HFF-Myc (cell line): ENCODE measurements at places on chromosomes 3 and 15.

DNA sequence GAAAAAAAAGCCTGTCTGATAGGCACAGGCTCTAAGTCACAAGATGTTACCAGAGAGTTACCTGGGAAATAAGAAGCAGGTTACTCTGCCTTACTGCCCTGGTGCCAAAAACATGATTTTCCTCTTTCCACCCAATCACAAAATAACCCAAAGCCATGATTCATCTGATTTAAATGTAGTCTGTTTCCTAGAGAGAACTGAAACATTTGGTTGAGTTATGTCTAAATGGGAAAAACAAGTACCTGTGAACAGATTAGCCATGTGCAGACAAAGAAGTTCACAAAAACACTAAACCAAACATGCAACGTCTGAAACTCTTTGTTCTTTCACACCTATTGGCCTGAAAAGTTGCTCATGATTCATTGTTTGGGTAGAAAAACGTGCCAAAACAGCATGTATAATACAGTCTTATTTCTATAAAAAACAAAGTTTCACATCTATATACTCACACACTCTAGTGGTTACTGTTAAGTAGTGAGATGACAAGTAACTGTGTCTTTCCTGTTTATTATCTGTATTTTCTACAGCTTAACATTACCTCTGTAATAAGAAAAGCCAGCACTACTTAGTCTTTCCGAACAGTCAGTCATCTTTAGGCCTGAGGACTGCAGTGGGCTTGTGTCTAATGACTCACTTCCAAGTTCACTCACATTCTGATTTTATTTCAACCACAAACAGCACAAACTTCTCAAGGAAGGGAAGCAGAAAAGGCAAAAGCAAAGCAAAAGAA lies 30.2 kb downstream of the FAM174B start:
- DNase-seq: no peak

DNA sequence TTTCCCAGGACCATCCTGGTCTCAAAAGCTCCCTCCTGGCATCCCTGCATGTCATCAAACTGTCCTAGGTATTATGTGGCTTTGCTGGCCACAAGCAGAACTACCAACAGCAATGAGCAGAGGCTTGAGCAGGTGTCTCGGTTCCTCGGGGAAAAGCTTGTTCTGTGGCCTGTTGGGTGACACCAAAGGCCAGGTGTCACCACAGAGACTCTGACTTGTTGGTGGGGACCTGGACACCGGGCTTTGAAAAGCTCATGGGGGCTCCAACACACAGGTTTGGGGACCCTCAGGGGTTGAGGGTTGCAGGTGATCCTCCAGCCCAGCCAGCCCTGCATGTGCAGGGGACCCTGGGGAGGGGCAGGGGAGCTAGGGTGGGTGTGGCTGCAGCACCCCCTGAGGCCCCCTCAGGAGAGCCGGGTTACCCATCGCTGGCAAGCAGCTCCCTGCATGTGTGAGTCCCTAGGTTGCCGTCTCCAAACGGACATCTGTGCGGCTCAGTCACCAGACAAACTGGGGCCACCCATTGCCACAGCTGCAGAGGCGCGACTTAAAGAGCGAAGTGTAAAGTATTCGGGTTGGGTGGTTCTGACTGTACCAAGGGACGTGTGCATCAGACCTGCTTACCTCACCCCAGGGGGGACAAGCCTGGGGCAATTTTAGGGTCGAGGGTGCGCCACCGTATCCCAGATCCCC lies 140.1 kb downstream of the CHSY1 start:
- no peak for DNase-seq

DNA sequence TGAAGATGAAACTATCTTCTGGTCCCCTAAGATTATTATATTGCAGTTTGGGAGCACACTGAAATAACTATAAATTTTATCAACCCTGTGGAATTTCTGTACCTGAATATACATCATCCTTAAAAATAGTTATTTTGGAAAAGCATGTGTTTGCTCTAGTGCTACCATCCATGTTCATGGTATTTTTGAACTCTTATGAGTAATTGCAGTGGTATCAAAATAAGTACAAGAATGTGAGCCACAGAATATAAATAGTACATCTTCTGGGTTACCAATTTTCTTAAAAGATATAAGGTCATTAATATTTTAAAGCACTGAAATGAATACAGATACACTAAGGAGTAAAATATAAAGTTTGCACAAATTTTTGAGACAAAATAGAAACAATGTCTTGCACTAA lies 206.5 kb downstream of the CBLB start:
- no peak for DNase-seq

- DNase-seq: no peak
These were observed 530.2 kb downstream of the SOX2 start for GRCh38 chr3:182241766-182242488.

- DNase-seq: no peak
These were observed 177.5 kb downstream of the FNDC3B start for GRCh38 chr3:172216911-172217310.

GRCh38 chr3:167892205-167892604 lies 156.7 kb downstream of the SERPINI1 start:
- no peak for DNase-seq

- DNase-seq: no peak
These were observed 1.0 kb downstream of the PDE12 start for GRCh38 chr3:57557085-57557537.

DNA sequence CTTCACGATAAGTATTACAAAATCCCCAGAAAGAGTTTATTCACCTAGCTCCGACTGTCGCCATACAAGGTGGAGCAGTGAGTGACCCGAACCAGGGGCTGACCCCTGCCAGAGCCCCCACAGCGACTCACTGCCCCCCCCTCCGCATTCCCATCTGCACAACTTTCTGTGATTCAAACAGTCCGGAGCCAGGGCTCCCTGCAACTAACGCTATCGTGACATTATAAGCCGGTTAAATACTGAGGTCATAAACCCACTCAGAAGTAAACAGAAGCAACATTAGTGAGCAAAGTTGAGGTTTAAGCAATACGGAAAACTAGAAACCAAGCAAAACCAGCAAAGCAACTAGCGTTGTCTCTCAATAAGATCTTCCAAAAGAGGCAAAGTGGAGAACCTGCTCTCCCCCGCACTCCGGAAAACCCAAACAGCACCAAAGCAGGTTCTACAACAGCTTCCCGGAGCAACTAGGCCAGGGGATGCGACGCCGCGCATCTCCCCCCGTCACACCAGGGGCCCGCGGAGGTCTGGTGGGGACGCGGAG lies 642 bp downstream of the SCAP start:
- DNase-seq: no peak

GRCh38 chr3:133152056-133152455 lies 113.9 kb downstream of the TMEM108 start:
- no peak for DNase-seq

DNA sequence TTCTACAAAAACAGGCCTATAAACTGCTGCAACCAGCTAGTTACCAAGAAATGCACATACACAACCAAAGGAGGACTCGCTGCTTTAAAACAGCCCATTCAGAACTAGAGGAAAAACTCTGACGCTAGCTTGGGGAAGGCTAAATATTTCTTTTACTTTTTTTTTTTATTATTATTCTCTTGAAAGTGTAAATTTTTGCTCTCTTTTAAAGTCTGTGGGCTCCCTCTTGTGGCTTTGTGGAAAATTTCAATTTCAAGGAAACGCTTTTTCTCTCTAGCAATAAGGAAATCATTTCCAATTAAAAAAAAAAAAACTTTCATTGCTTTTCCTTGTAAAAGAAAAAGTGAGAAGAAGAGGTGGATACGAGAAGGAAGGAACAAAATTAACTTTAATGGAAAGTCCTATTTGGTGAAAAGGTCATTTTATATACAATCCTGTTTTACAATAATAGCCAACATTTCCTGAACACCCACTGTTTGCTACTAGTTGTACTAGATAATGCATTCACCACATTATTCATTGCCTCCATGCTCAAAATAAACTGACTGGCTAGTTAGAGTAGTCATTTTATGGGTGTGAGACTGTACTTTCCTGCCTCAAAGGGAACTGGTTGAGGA lies 51.2 kb upstream of the SAMMSON start:
- peak; percentile 19 for DNase-seq

DNA sequence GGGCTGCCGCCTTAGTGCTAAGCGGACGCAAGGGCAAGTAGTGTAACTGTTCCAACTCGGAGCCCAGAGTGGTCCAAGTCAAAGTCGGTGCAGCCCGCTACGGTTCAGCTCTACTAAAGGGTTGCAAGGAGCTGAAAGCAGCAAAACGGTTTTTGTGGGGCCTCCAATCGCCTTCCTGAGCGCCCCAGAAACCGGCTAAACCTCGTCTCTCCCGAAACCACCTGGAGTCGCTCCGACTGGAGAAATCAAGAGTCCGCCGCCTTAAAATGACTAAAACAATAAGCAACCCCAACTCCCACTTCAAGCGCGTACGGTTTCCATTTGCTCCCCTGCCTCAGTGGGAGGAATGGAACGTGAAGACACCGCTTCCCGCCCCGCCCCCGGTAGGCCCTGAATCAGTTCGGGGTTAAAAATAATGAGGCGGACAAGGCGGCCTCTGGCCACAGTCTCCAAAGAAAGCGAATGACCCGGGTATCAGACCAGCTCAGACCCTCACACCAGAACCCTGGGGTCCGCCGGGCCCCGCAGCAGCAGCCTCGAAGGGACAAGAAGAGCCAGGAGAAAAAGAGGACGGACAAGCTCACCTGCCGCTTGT lies 401 bp downstream of the SEC11A start:
- DNase-seq: no peak

- peak; percentile 17 for DNase-seq
These were observed 2.3 kb upstream of the SLC2A2 start for GRCh38 chr3:171028779-171029232.

DNA sequence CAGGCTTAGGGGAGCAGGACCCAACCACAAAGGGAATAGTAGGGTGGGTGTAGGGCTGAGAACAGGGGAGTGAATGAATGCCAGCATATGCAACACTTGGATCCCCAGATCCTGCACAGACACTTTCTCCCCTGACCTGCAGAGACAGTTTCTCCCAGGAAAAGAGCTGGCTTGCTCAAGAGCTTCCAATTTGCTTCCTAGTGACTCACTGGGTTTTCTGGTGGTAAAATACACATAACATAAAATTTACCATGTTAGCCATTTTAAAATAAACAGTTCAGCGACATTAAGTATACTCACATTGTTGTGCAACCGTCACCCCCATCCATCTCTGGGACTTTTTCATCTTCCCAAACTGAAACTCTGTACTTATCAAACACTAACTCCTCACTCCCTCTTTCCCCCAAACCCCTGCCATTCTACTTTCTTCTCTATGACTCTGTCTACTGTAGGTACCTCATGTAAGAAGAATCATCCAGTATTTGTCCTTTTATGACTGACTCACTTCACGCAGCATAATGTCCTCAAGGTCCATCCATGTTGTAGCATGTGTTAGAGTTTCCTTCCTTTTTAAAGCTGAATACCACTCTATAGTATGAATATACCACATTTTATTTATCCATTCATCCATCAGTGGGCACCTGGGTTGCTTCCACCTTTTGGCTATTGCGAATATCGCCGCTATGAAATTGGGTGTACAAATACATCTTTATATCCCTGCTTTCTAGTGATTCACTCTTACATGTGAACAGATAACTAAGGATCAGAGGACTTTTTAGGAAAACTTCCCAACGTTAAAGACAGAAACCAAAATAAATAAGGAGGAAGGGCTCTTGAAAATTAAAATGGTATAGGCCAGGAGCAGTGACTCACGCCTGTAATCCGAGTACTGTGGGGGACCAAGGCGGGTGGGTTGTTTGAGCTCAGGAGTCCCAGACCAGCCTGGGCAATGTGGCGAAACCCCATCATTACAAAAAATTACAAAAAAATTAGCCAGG lies 95.6 kb upstream of the TJP1 start:
- DNase-seq: no peak

DNA sequence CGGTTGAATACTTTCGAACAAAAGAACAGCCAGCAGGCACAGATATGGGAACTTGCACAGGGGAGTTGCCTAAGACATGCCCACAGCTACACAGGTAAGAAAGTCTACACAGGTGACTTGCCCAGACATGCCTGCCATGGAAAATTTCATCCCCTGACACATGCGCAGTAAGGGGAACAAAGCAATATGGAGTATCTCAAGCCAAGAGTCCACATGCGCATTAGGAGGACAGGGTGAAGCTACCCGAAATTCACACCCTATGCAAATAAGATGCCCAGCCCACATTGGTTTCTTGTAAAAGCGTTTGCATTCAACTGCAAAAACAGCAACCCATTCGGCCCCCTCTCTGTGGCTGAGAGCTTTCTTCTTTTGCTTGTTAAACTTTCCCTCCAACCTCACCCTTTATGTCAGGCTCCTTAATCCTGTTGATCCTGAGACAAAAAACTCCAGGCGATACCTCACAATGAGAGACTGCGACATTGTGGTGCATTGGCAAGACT lies 49.3 kb upstream of the TRPM1 start:
- no peak for DNase-seq

DNA sequence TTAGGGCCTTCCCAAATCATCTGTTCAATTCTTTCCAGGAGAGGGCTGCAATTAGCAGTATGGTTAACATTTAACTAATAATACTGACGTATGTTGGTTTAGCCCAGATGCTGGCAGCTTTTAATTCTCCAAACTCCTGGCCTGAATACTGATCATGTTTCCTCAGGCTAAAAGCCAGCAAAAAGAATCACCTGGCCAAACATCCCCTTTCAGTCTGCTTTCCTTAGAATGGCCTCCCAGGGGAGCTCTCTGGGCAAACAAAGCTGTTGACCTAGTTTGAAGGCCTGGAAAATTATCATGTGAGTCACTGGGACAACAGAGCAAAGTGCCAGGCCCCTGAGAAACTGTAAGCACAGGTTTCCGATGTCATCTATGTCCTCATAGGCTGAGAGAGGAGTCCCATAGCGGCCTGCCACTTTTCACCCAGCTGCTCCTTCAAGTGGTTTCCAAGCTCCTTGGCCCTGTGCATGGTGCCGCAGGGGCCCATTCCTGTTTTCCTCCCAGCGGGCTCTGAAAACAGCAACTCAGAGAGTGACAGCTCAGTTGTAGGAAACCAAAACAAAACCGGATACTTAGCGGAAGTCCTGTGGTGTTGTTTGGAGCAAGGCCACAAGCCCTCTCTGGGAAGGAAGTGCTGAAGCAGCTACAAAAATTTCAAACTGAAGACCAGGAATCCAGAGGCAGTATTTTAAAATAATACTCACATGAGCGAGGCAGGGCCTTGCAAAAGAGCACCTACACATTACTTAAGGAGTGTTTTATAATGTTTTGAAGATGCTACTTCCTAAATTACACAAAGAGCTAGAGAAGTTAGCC lies 36.5 kb upstream of the RAB11A start:
- DNase-seq: peak; percentile 46

GRCh38 chr3:126211569-126211968 lies 31.2 kb upstream of the ALDH1L1 start:
- DNase-seq: no peak

DNA sequence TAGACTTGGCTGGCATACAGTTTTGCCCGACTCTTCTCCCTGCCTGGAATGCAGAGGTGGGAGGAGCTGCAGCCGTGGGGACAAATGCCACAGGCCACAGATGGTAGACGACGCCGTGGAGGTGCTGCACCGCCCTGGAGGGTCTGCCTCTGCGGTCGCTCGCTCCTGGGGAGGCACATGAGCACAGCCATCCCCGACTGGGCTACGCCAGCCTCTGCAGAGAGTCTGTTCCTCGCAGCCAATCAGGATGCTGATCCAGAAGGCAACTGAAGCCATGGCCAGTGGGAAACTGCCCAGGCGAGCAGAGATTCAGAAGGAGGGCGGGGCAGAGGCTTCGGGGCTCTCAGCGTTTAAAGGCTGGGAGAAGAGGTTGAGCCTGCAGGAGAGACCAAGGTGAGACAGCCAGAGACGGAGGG lies 11.9 kb upstream of the LRRC15 start:
- DNase-seq: no peak
